Karpas-422 (cell line): ENCODE measurements at places on chromosomes 4 and X. TPM values are rescaled to one million over a fixed set of nuclear protein-coding genes. Genes with fewer than 3 reads are reported as not detected.

The NDUFB11 gene
- total RNA-seq = 122 and 154 TPM in 2 replicates

The HMX1 gene
- total RNA-seq = not detected in 2 replicates

The GASK1B gene
- total RNA-seq = not detected in 2 replicates

The DIPK2B gene
- not detected in 2 replicates for total RNA-seq

The HSD17B11 gene
- 4.7 and 31.0 TPM in 2 replicates for total RNA-seq

The VCX2 gene
- total RNA-seq = not detected in 2 replicates

The PNMA6A gene
- total RNA-seq = not detected in 2 replicates

The HAUS3 gene
- total RNA-seq = 13.7 and 14.6 TPM in 2 replicates

The PIR gene
- 0.72 TPM in 1 of 2 replicates, not detected in the other for total RNA-seq

The HGFAC gene
- total RNA-seq = not detected in 2 replicates

The CENPE gene
- 16.8 and 30.7 TPM in 2 replicates for total RNA-seq

The KIAA1210 gene
- 0.87 and 1.2 TPM in 2 replicates for total RNA-seq

The CCDC120 gene
- total RNA-seq = not detected in 2 replicates

The NAA11 gene
- not detected in 2 replicates for total RNA-seq
